T-helper 17 cell (primary cell): ENCODE measurements at places on chromosomes 6 and 20. TPM values are rescaled to one million over a fixed set of nuclear protein-coding genes. Genes with fewer than 3 reads are reported as not detected.

HLA-DPA1 gene
- total RNA-seq: 71.2 TPM

PCSK2 gene
- not detected for total RNA-seq

GRM1 gene
- not detected for total RNA-seq

DNA sequence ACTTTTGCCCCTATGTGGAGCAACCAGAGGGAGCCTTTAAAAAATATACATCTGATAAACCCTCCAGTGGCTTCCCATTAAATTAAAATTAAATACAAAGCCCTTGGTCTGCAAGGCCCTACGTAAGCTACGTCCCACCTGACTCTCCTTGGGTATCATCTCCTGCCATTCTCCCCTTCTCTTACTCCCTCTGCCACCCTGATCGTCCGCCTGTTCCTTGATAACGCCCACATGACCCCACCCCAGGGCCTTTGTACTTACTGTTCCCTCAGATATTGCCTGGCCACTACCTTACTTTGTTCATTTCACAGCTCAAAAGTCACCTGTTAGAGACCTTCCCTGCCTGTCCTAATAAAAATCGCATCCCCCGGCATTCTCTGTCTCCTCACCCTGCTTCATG lies 5.4 kb upstream of the NFATC2 start:
- no peak for DNase-seq

GRCh38 chr6:158361961-158362669 lies 49.9 kb downstream of the TULP4 start:
- no peak for DNase-seq
